ENCODE measurements at places on chromosomes 4 and X. TPM values are rescaled to one million over a fixed set of nuclear protein-coding genes. Genes with fewer than 3 reads are reported as not detected.

DNA sequence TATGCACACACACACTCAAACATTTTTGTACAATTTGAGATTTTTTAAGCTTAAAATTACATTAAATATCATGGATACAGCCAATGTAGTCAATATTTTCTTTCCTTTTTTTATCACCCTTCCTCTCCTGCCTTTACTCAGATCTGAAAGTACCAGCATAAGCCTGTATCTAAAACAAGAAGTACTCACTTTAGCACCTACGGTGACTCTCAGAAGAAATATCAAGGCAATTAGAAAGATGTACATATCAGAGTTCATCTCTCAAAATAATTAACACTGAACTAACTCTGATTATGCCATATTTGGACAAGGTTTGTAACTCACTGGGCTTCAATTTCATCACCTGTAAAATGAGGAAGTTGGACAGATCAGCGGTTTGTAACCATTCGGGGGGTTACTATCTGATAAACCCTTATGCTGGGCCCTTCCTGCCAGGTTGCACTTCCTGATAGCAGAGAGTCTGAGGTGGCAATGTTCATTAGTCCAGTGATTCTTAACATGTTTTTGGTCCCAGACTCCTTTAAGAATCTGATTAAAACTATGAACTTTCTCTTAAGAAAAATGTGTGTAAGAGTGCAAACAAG lies 5.7 kb upstream of the GPR174 start:
- H3K36me3 ChIP-seq, result no peaks in the 10 kb centered on the region
- no peak overlapping the region for H3K4me3 ChIP-seq
- H3K27me3 ChIP-seq, result no peaks in the 10 kb centered on the region
- no peak for DNase-seq
- H3K4me1 ChIP-seq, result peaks cover 6% of the 10 kb centered on the region

DNA sequence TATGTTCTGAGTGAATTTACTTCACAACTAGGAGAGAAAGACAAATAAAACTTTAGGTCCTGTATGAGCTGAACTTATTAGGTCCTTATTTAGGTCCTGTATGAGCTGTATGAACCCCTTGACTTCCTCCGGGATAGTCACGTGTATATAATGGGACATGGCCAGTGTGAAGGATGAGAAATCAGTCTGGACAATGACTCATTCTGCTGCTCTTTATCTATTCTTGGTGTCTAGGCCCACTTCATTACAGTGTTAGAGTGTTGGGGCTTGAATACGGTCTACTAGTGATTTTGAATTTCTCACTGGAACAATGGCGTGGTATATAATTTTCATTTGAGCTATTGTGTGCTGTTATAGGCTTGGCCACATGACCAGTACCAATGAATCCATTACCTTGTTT lies 21.9 kb downstream of the STK26 start:
- no peak for DNase-seq
- no peaks in the 10 kb centered on the region for H3K36me3 ChIP-seq
- peak overlapping the region; percentile 87 for H3K27ac ChIP-seq
- H3K4me1 ChIP-seq, result peaks cover 57% of the 10 kb centered on the region

DNA sequence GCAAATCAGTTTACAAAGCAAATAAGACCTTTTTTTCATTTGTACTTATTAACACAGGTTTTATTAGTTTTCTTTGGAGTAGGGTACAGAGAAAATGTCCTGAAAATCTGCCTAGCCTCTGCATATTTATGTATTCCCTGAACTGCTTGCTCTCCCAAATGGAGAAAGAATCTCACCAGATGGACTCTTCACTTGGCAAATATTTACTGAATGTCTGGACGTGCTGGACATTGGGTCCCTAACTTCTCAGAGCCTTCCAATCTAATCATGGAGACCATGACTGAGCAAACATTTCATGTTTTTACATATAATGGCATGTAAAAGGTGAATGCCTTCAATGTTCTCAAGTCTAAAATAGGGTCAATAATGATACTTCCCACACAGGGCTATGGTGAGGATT lies 126.0 kb downstream of the CHRDL1 start:
- no peak overlapping the region for H3K27ac ChIP-seq
- H3K4me1 ChIP-seq, result peaks cover 20% of the 10 kb centered on the region
- H3K27me3 ChIP-seq, result no peaks in the 10 kb centered on the region

- no peak overlapping the region for H3K4me3 ChIP-seq
- no peak for DNase-seq
- no peaks in the 10 kb centered on the region for H3K27me3 ChIP-seq
- peaks cover 16% of the 10 kb centered on the region for H3K4me1 ChIP-seq
- H3K27ac ChIP-seq, result 0 out of 2 replicates have a peak overlapping the region, but pooled peaks have one; percentile 32
Observed at GRCh38 chr4:65943076-65943475, 272.8 kb upstream of the EPHA5 start.

DNA sequence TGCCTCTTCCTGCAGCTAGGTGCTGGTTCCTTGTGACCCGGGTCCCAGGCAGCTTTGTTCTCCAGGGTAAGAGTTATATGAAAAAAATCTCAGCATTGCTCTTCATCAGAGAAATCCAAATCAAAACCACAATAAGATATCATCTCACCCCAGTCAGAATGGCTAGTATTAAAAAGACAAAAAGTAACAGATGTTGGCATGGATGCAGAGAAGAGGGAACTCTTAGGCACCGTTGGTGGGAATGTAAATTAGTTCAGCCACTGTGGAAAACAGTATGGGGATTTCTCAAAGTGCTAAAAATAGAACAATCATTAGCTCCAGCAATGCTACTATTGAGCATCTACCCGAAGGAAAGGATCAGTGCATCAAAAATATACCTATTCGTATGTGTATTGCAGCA lies 61.5 kb downstream of the SORCS2 start:
- H3K36me3 ChIP-seq, result no peaks in the 10 kb centered on the region
- H3K4me3 ChIP-seq, result no peak overlapping the region
- no peaks in the 10 kb centered on the region for H3K27me3 ChIP-seq
- no peak for DNase-seq
- H3K4me1 ChIP-seq, result 0 out of 2 replicates have a peak, but pooled peaks cover 4% of the 10 kb centered on the region

GRCh38 chrX:95903975-95904374 lies 780.7 kb upstream of the DIAPH2 start:
- no peak overlapping the region for H3K4me3 ChIP-seq
- DNase-seq, result no peak
- H3K36me3 ChIP-seq, result no peaks in the 10 kb centered on the region

Gene WNK3
- 24.3 TPM for total RNA-seq

Gene CXCL3
- 3.5 TPM for total RNA-seq

GRCh38 chr4:17490575-17491059 lies 21.3 kb downstream of the QDPR start:
- no peaks in the 10 kb centered on the region for H3K27me3 ChIP-seq
- no peak overlapping the region for H3K4me3 ChIP-seq
- peaks cover 37% of the 10 kb centered on the region for H3K36me3 ChIP-seq
- DNase-seq, result no peak

- no peak overlapping the region for H3K4me3 ChIP-seq
- H3K27me3 ChIP-seq, result no peaks in the 10 kb centered on the region
- no peaks in the 10 kb centered on the region for H3K4me1 ChIP-seq
- DNase-seq, result no peak
- H3K27ac ChIP-seq, result no peak overlapping the region
Observed at GRCh38 chr4:23382879-23383278, 507.0 kb downstream of the PPARGC1A start.

DNA sequence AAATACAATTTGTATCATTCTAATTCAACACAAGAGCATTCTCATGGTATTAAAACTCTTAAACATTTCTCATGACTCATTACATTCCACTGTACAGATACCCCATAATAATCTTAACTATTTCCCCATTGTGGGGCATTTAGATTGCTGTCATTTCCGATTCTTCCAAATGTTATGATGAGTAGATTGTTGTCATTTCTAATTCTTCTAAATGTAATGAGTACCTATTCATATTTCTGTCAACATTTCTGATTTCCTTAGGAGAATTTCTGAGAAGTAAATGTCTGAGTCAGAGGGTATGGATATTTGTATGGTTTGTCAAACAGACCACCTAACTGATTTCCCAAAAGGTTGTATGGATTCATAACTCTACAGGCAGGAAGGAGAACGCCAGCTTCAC lies 8.3 kb downstream of the S100G start:
- no peak overlapping the region for H3K4me3 ChIP-seq
- no peaks in the 10 kb centered on the region for H3K27me3 ChIP-seq
- H3K36me3 ChIP-seq, result peaks cover 25% of the 10 kb centered on the region
- DNase-seq, result no peak

DNA sequence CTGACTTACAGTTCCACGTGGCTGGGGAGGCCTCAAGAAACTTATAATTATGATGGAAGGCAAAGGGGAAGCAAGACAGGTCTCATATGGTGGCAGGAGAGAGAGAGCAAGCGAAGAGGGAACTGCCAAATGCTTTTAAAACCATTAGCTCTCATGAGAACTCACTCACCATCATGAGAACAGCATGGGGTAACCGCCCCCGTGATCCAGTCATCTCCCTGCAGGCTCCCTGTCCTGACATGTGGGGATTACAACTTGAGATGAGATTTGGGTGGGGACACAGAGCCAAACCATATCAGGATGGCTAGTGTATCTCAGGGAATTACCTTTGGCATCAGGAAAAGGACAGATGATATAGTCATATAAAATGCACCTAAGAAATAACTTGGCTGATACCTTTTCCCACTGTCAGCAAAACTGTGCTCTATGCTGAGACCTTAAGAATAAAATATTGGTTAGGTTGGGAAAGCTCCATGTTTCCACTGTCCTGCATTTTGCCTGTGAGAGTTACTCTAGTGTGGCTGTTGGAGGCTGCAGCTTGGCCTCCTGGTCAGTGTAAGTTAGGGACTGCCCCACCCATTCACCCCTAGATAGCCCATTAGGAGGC lies 110.3 kb downstream of the UCHL1 start:
- H3K27ac ChIP-seq, result no peak overlapping the region
- peaks cover 28% of the 10 kb centered on the region for H3K4me1 ChIP-seq
- H3K4me3 ChIP-seq, result no peak overlapping the region
- H3K36me3 ChIP-seq, result no peaks in the 10 kb centered on the region

GRCh38 chrX:118211891-118212816 lies 95.5 kb upstream of the KLHL13 start:
- no peaks in the 10 kb centered on the region for H3K36me3 ChIP-seq
- no peak overlapping the region for H3K4me3 ChIP-seq
- H3K27me3 ChIP-seq, result no peaks in the 10 kb centered on the region
- H3K4me1 ChIP-seq, result peaks cover 12% of the 10 kb centered on the region
- H3K27ac ChIP-seq, result no peak overlapping the region

- no peaks in the 10 kb centered on the region for H3K27me3 ChIP-seq
- H3K36me3 ChIP-seq, result no peaks in the 10 kb centered on the region
- DNase-seq, result no peak
- no peak overlapping the region for H3K4me3 ChIP-seq
- H3K4me1 ChIP-seq, result peaks cover 45% of the 10 kb centered on the region
Observed at GRCh38 chr4:105208561-105208960, 61.9 kb downstream of the TET2 start.

Measured in WTC11 (cell line).